ENCODE measurements at places on chromosomes 13 and 19. TPM values are rescaled to one million over a fixed set of nuclear protein-coding genes. Genes with fewer than 3 reads are reported as not detected.

The PLIN5 gene
- total RNA-seq = not detected

GRCh38 chr13:97858161-97858560, 95.3 kb upstream of the IPO5 start:
- DNase-seq = no peak

DNA sequence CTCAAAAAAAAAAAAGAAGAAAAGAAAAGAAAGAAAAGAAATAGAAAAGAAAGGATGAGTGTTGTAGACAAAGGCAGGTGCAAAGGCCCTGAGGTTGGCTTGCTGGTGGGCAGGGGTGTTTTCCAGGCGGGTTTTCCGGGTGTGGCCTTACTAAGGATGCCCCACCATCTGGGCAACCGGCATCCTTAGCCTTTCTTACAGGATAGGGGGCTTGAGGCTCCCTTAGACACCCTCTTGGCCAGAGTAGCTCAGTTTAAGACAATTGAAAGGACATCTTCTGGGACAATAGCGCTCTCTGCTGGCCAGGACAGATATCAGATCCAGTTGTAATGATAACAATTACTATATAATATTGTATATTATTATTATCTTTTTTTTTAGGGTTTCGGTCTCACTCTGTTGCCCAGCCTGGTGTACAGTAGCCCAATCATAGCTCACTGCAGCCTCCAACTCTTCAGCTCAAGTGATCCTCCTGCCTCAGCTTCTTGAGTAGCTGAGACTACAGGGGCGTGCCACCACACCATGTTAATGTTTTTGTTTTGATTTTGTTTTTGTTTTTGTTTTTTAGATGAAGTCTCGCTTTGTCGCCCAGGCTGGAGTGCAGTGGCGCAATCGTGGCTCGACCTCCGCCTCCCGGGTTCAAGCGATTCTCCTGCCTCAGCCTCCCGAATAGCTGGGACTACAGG, 1.4 kb upstream of the QTRT1 start:
- peak; percentile 93 for DNase-seq

DNA sequence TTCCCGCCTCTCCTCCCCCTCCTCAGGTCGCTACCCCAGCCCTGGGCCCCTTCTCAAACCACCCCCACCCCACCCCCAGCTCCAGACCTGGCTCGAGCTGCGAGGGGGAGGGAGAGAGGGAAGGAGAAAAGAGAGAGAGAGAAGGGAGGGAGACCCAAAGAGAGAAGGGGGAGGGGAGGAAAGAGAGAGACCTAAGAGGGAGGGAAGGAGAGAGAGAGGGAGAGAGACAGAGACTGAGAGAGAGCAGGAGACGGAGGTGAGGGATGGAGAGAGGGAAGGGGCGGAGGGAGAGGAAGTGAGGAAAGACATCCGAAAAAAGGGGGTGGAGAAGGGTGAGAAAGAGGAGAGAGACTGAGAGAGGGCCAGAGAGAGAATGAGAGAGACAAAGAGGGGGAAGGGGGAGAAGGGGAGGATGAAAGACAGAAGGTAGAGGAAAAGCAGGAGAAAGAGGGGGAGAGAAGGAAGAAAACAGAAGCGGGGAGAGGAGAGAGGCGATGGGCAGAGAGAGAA, 2.0 kb upstream of the SPACA6 start:
- peak; percentile 52 for DNase-seq

DNA sequence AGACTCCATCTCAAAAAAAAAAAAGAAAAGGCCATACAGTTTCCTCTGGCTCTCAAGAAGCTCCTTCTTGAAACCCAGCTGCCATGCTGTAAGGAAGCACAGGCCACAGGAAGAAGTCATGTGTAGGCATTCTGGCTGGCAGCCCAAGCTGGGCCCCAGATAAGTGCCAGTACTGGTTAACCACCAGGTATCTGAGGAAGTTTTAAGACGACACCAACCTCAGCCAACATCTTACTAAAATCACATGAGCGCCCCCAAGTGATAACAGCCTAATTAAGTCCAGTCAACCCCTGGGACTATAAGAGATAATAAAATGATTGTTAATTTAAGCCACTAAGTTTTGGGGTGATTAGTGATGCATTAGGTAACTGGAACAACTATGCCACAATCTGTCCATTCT, 27.4 kb upstream of the AKT2 start:
- peak; percentile 70 for DNase-seq

DNA sequence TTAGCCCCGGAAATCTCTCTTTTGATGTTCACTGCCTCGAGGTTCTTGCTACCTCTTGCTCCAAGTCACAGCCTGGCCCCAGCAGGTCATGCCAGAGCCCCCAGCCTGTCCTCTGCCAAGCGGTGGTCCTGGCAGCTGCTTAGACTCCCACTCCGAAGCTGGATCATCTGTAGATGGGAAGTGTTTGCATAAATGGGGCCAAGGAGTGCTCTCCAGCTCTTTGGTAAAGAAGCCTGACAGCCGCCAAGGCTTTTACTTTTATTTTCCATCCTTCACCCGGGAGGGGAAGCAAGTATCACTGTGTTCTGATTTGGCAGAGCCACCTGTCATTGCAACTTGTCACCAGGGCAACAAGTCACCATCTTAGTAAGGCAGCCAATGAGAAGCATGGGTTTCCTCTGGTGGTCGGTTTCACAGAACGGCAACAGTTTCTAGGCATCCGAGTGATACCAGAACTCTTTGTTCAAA, 10.6 kb upstream of the RETN start:
- DNase-seq = peak; percentile 68

DNA sequence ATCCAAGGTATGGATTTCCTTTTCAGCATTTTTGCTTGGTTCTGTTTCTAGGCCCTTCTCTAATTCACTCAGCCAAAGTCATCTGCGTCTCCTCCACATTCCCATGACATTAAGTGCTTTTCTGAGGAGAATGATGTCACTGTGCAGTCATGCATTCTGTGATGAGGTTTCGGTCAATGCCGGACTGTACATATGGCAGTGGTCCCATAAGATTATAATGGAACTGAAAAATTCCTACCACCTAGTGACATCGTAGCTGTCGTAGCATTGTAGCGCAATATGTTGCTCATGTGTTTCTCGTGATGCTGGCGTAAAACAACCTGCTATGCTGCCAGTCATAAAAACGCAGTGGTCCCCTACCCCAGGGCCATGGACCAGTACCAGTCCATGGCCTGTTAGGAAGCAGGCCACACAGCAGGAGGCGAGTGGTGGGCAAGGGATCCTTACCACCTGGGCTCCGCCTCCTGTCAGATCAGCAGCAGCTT, 63.4 kb upstream of the TNFRSF19 start:
- no peak for DNase-seq

Data from Karpas-422 (cell line).